Progenitor cell of endocrine pancreas (in vitro differentiated cells): ENCODE measurements at places on chromosomes 5 and 9.

GRCh38 chr9:123266655-123267399, 1.6 kb downstream of the STRBP start:
- DNase-seq = no peak

GRCh38 chr9:95570150-95570549, 53.4 kb upstream of the PTCH1 start:
- no peak for DNase-seq

DNA sequence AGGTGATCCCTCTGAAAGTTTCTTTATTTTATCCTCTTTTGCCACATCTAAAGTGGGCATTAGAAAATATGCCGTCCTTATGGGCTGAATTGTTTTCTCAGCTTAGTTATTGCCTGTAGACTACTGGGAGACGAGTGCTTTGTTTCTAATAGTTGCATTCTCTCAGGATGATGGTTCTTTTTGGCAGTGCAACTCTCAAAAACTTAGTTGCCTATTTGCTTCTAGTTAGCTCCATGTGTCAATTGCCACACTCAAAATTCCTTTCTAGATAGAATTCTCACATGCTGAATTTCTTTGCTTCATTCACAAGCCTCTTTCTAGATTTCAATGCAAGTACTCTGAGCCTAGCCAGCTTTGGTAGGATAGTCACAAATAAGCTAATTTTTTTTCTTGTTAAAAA, 155.5 kb downstream of the FGF10 start:
- no peak for DNase-seq

DNA sequence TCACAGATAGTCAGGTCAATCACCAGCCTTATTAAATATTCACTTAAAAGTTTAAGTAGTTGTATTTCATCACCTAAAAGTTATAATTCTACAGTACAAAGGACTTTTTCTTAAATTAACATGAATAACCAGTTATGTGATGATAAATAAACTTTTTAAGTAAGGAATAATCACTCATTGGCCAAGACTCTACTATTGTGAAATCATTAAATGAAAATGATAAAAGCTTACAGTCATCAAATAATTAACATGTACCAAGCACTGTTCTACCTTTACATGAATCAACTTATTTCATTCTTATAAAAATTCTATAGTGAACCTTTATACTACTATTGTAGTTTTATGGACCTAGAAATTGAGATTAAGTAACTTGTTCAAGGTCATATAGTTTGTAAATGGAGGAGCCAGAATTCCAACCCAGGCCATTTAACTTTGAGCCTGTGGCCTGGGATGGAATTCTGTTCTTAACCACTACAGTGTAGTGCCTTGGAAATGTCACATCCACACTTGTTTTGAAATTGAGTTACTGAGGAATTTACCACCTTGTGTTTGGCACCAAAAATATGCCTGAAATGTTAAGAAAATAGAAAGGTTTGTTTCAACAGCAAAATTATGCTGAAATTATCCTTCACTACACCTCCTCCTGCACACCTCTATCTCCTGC, 32.8 kb upstream of the MSANTD3 start:
- DNase-seq = no peak

DNA sequence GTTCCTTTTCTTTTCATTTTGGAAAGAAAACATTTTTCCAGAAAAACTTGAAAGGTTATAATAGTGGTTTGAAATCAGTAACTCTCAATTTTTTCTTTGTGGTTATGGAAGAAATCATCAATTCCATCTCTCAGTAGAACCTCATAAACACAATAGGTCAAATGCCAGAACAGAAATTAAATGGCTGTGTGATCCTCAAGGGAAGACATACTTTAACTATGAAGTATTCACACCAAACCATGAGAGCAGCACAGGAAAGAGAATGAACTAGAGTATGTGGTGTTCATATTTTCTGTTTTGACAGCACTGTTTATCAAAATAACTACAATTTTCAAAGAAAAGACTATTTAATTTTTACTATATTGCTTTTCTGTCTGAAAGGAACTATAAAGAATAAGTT, 29.7 kb upstream of the EFNA5 start:
- DNase-seq = no peak

GRCh38 chr9:95516221-95516733, 494 bp downstream of the PTCH1 start:
- peak; percentile 14 for DNase-seq

- DNase-seq = no peak
Measured at GRCh38 chr5:91283326-91283725, 99.8 kb downstream of the ARRDC3 start.

- no peak for DNase-seq
Measured at GRCh38 chr5:36607838-36608783, 1.7 kb downstream of the SLC1A3 start.

- no peak for DNase-seq
Measured at GRCh38 chr5:179371121-179371510, 25.9 kb upstream of the ADAMTS2 start.

DNA sequence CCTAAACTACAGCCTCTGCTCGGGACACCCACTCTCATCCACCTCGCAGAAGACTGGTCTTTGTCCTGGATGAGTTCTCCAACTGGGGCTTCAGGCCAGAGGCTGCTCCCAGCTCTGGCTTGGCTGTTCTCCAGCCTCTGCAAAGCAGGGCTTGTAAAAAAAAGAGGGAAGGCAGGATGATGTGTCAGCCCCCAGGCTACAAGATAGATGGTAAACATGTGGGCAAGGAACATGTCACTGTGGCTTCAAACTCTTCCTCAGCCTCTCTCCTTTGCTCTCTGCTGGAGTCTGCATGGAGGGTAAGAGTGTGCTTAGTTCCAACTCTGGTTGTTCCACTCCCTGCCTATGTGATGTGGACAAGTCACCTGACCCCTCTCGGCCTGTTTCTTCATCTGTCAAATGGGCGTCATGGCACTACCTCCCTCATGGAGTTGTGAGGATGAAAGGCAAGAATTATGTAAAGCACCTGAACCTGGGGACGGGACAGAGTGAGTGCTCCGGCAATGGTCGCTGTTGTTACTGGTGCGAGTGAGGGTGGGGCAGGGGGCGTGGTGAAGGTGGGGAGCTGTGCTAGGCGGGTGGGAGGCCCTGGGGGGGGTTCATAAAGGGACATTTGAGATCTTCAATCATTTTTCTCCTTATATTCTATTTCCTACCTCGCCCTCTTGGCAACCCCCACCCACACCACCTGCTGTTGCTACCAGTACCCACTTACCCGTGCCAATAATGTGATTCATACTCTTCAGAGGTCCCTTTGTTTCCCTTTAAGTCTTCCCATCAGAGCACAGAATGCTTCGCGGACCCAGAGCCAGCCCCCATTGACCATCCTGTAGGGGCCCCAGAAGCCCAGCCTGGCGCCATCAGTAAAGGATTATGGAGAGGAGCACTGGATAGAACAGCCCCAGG, 6.8 kb upstream of the ZNF79 start:
- no peak for DNase-seq

- no peak for DNase-seq
Measured at GRCh38 chr9:117763314-117763713, 59.1 kb downstream of the TLR4 start.

- no peak for DNase-seq
Measured at GRCh38 chr5:88536146-88536545, 267.5 kb upstream of the TMEM161B start.

GRCh38 chr9:132864277-132864676, 13.8 kb downstream of the AK8 start:
- no peak for DNase-seq

- no peak for DNase-seq
Measured at GRCh38 chr9:81671880-81672280, 17.5 kb downstream of the TLE1 start.

GRCh38 chr5:56725711-56726411, 89.5 kb upstream of the MAP3K1 start:
- no peak for DNase-seq

GRCh38 chr5:142314606-142315005, 10.2 kb downstream of the SPRY4 start:
- no peak for DNase-seq

GRCh38 chr5:110027527-110028322, 338.0 kb downstream of the MAN2A1 start:
- DNase-seq = no peak

GRCh38 chr5:72013766-72014624, 93.3 kb upstream of the MAP1B start:
- DNase-seq = no peak

- no peak for DNase-seq
Measured at GRCh38 chr9:77514886-77515711, 133.0 kb downstream of the GNA14 start.

- DNase-seq = no peak
Measured at GRCh38 chr9:88339317-88339716, 48.9 kb upstream of the SPIN1 start.

- DNase-seq = no peak
Measured at GRCh38 chr5:160665460-160665859, 186.6 kb downstream of the ATP10B start.

DNA sequence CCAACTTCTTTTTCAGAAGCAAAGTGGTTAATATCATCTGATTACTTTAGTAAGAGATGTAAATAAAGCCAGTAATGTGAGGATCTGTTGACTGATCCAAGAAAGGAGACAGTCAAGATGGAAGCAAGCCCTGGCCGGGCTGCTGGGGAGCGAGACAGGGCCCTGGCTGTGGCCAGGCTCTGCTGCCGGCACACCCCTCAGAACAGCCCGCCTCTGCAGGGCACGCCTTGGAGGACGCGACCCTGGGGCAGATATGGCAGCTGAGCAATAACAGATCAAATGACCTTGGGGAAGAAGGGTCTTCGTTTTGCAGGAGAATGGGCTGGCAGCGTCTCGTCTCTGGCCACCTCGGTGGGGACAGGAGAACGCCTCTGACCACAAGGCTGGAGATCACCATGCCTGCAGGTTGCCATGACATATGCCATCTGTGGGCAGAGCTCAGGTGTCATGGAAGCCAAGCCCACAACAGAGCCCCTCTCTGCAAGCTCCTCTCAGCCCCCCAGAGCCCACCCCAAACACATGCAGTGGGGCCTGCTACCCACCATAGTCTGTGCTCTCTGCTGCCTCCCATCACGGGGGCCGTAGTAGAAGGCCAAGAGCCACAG, 206.5 kb downstream of the FANCC start:
- no peak for DNase-seq

DNA sequence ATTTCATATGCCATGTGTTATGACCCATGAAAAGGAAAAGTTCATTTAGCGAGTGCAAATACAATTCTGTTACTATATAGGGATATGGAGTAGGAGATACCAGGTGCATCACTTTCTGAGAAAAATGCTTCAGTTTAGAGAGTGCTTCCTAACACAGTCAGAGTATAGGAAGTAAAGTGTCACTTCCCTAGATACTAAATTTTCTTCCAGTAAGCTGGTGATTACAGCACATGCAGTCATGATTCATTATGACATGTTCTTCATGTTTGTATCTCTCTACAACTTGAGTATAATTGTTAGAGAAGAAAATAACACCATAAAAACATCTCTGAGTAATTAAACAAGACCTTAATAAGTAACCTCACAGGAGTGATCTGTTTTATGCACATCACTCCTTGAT, 837.0 kb downstream of the DNAH5 start:
- no peak for DNase-seq

- DNase-seq = no peak
Measured at GRCh38 chr5:120101771-120102170, 362.3 kb upstream of the PRR16 start.

DNA sequence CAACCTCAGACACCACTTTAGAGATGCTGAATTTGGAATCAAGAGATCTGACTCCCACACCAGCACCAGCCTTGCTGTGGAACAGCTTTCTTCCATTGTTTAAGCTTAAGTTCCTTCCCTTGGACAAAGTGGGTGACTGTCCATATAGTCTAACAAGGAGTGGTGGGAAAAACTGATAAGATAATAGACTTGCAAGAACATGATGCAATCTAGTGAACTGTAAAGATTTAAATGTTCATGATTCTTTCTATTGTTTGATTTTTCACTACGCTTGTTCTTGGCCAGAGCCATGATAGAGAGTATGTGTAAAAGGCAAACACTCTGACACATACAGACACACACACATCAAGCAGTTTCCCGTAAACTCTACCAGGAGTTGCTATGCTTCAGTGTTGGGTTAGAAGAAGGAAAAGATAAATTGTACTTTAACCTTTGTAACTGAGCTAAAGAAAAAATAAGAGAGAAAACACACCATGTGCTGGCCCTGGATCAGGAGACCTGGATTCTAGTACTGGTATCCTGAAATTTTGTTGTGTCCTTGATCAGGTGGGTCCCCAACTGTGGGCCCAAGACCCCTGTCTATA, 94.3 kb downstream of the PAPPA start:
- DNase-seq = no peak

- peak; percentile 13 for DNase-seq
Measured at GRCh38 chr5:399296-400281, 43.4 kb upstream of the EXOC3 start.

DNA sequence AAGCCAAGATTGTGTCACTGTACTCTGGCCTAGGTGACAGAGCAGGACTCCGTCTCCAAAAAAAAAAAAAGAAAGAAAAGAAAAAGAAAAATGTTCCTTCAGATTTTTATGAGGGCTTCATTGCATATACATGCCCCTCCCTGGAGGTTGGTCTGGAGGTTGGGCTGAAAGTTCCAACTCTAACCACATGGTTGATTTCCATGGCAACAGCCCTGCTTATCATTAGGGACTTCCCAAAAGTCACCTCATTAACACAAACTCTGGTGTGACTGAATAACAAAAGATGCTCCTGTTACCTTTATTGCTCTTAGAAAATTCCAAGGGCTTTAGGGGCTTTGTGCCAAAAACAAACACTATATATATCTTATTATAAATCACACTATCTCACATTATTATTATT, 113.8 kb downstream of the TMC1 start:
- no peak for DNase-seq

GRCh38 chr5:130077007-130077406, 172.7 kb downstream of the CHSY3 start:
- no peak for DNase-seq

- no peak for DNase-seq
Measured at GRCh38 chr9:125707472-125707804, 430 bp upstream of the MAPKAP1 start.

GRCh38 chr5:81631124-81631523, 119.8 kb downstream of the SSBP2 start:
- DNase-seq = no peak

DNA sequence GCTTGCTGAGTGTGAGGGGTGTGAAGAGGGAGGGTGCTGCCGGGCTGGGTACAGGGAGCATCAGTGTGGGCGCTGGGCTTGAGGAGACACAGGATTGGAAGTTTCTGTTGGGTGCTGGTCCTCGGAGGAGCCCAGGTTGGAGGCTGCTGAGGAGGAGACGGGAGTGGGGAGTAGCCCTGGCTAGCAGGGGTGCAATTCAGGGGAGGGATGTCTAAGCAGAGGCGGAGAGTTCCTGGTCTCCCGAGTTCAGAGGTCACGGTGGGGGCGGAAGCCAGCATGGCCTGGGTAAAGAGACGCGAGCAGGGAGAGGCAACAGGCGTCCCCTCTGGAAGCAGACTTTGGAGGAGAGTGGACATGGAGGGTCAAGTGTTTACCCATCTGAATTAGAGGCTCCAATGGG, 62.7 kb upstream of the CACNA1B start:
- DNase-seq = no peak
